Activated T-cell treated with anti-CD3 and anti-CD28 coated beads, Interleukin-2, amount 50 U/mL, for 72 hours (primary cell): ENCODE measurements at places on chromosomes 5 and 9. TPM values are rescaled to one million over a fixed set of nuclear protein-coding genes. Genes with fewer than 3 reads are reported as not detected.

DNA sequence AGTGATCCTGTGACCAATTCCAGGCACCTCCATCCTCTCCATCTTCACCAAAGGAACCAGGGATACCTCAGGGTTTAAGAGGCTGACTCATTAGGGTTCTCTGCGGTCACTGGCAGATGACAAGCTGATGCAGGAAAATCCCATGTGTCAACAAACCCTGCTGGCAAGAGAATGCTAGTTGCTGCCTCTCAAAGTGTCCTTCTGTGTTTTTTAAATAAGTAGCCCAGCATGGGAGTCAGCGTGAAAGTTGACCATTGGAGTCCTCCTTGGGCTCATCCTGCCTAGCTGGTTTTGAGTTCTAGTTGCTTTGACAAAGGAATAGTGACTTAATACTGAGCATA, 200.2 kb downstream of the SLIT3 start:
- H3K27me3 ChIP-seq, result peaks cover 7% of the 10 kb centered on the region
- no peaks in the 10 kb centered on the region for H3K36me3 ChIP-seq
- DNase-seq, result no peak
- no peaks in the 10 kb centered on the region for H3K4me1 ChIP-seq

GRCh38 chr9:138009016-138009802, 131.6 kb downstream of the CACNA1B start:
- no peak for DNase-seq
- H3K27me3 ChIP-seq, result no peaks in the 10 kb centered on the region
- H3K4me1 ChIP-seq, result no peaks in the 10 kb centered on the region
- H3K4me3 ChIP-seq, result no peak overlapping the region
- no peak overlapping the region for H3K27ac ChIP-seq

DNA sequence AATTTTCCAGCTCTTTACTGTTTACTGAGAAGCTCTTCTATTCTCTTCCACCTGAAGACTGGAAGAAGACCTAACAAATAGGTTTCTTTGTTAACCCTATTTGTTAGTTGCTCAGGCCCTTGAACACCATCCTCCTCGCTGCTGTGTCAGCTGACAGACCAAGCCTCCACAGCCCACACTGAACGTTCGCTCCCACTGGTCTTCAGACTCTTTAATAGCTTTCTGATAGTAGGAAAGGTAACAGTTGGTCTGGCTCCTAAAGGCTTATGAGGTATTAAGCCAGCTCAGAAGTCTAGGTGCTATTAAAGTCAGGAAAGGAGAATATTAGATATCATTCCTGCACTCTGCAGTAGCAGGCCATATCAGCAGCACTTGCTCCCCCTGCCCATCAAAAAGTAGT, 23.3 kb upstream of the F2R start:
- H3K27ac ChIP-seq, result peak overlapping the region; percentile 89
- H3K27me3 ChIP-seq, result no peaks in the 10 kb centered on the region
- peaks cover 23% of the 10 kb centered on the region for H3K4me1 ChIP-seq
- peaks cover 6% of the 10 kb centered on the region for H3K36me3 ChIP-seq
- no peak for DNase-seq

- no peak overlapping the region for H3K27ac ChIP-seq
- H3K4me1 ChIP-seq, result peaks cover 8% of the 10 kb centered on the region
- no peak for DNase-seq
- H3K36me3 ChIP-seq, result peaks cover 5% of the 10 kb centered on the region
- no peaks in the 10 kb centered on the region for H3K27me3 ChIP-seq
These were observed 18.5 kb downstream of the DDX31 start for GRCh38 chr9:132651259-132651658.

- no peak overlapping the region for H3K27ac ChIP-seq
- peaks cover 1% of the 10 kb centered on the region for H3K36me3 ChIP-seq
- H3K4me1 ChIP-seq, result no peaks in the 10 kb centered on the region
- DNase-seq, result no peak
- H3K27me3 ChIP-seq, result no peaks in the 10 kb centered on the region
These were observed 99.6 kb downstream of the LURAP1L start for GRCh38 chr9:12874395-12874794.

Gene ZNG1F
- total RNA-seq, result 8.2 TPM

Gene KIF12
- not detected for total RNA-seq

Gene PCYOX1L
- total RNA-seq, result 18.2 TPM

- no peaks in the 10 kb centered on the region for H3K4me1 ChIP-seq
- no peak overlapping the region for H3K27ac ChIP-seq
- peaks cover 7% of the 10 kb centered on the region for H3K36me3 ChIP-seq
- DNase-seq, result no peak
These were observed 14.0 kb downstream of the IRGM start for GRCh38 chr5:150860246-150860821.

GRCh38 chr9:79151791-79152190, 420.0 kb upstream of the TLE4 start:
- H3K36me3 ChIP-seq, result no peaks in the 10 kb centered on the region
- H3K27ac ChIP-seq, result no peak overlapping the region
- no peaks in the 10 kb centered on the region for H3K27me3 ChIP-seq

DNA sequence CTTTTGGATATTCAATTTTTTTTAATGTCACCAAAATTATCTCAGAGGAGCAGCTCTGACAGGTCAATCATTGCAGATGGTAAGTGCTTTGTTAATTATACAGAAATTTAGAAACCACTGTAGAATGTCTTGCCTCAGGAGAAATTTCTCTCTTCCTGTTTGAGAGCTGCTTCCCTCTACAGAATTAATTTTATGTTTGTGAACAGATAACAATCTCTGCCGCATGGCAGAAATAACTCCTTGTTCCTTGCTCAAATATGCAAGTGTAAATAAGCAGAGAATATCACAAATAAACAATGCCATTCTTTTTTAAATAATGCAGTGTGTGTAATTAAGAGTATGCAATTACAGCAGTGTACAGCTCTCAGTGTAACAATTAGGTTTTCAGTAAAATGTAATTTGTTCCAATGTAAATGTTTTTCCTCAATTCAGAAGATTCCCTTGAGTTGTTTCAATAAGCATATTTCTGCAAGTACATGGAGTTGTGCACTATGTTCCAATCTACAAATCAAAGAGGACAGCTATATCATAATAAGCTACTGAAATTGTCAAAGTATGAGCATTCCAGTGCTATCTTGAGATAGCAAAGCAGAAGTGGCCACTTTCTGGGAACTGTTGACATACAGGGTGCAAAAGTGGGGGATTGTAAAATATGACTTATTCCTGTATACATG, 1012.8 kb downstream of the MAT2B start:
- no peak overlapping the region for H3K4me3 ChIP-seq
- no peaks in the 10 kb centered on the region for H3K4me1 ChIP-seq
- H3K36me3 ChIP-seq, result no peaks in the 10 kb centered on the region
- no peak for DNase-seq
- H3K27ac ChIP-seq, result no peak overlapping the region
- no peaks in the 10 kb centered on the region for H3K27me3 ChIP-seq
